Daoy (cell line): ENCODE measurements at places on chromosomes 3 and 15. TPM values are rescaled to one million over a fixed set of nuclear protein-coding genes. Genes with fewer than 3 reads are reported as not detected.

DNA sequence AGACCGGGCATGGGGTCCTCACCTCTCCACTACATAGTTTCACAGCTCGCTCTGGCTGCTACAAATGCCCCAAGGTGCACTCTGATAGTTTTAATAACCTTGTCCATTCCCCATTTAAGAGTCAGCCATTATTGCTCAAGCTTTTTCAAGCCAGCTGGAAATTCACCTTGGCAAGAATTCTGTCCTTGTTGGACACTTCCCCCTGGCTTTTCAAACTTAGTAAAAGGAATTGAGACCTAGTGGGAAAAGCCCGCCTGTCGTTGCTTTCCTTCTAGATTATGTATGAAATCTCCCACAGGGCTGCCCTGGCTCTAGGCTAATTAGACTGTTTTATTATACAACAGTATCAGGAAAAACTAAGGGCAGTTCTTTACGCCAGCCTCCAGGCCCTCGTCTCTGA lies 293.7 kb upstream of the GADL1 start:
- DNase-seq = no peak

DNA sequence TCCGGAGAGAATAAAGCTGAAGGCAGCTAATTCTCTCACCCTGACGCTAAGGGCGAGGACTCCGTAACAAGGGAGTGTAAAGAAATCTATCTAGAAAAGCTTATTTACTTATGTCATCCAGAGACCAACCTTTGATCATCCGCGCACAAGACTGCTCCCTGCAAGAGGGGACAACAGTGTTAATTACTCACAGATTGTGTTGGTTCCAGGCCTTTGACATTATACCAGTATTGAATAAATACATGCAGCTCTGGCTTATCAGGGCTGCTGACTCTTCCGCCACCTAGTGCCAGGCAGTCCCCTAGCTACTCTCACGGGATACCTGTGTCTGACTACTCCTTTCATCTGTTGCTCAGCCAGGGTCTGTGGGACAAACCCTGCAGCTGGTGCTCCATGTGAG lies 211.7 kb downstream of the DTWD1 start:
- no peak for DNase-seq

ILDR1 gene
- not detected in 2 replicates for total RNA-seq

DNA sequence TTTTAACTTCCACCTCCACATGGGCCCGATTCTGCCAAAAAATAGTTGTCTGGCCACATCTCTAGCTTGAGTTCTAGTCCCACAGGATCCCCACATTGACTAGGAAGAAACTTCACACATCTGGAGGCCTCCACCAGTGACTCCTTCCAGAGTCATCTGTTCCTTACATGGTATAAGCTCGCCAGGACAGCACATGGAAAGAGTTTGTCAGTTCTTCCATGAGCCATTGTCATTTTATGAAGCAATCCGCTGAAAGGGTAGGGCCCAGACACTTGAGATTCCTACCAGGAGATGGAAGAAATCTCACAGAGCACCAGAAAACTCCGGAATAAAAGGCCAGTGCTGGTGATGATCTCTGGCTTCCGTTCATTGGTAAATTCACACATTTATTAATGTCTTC lies 350.5 kb upstream of the ICE2 start:
- no peak for DNase-seq

DNA sequence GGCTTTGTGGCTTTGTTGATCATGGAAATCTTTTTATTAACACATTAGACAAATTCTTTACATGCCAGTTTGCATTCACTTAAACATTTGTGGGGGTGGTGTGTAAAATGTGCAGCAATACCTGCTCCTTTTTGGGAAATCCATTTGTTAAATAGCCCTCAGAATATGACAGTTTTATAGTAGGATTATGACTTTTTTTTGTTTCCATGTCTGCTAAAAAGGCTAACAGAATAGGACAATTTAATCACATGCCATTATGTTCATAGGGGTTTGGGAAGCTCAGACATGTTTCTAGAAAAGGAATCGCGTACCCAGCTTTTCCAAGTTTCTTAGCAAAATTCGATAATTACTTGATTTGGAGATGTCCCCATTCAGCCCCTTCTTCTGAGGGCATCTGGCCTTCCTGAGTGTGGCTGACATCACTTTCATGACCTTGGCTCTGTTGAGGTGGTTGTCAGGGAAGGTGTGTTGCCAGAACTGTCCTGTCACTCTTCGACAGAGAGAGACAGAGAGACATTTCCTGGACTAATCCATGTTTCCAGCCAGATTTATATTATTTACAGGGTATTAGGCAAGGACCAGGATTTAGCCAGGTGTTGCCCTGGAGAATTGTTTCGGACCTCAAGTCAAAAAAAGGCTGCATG lies 126.4 kb downstream of the PTPRG start:
- DNase-seq = no peak

- DNase-seq = peak; percentile 68
Measured at GRCh38 chr15:62783303-62783957, 259.1 kb upstream of the TPM1 start.

- no peak for DNase-seq
Measured at GRCh38 chr3:38616111-38616510, 33.4 kb downstream of the SCN5A start.

- no peak for DNase-seq
Measured at GRCh38 chr3:194203482-194204041, 67.6 kb downstream of the HES1 start.

CAPN3 gene
- total RNA-seq = 0.06 TPM in 1 of 2 replicates, not detected in the other

GABRB3 gene
- total RNA-seq = 3.3 and 6.6 TPM in 2 replicates
